IMR-90 (cell line): ENCODE measurements at places on chromosomes 1 and 21. TPM values are rescaled to one million over a fixed set of nuclear protein-coding genes. Genes with fewer than 3 reads are reported as not detected.

GRCh38 chr1:156420205-156421061, 51.4 kb downstream of the RHBG start:
- no peak for DNase-seq

DNA sequence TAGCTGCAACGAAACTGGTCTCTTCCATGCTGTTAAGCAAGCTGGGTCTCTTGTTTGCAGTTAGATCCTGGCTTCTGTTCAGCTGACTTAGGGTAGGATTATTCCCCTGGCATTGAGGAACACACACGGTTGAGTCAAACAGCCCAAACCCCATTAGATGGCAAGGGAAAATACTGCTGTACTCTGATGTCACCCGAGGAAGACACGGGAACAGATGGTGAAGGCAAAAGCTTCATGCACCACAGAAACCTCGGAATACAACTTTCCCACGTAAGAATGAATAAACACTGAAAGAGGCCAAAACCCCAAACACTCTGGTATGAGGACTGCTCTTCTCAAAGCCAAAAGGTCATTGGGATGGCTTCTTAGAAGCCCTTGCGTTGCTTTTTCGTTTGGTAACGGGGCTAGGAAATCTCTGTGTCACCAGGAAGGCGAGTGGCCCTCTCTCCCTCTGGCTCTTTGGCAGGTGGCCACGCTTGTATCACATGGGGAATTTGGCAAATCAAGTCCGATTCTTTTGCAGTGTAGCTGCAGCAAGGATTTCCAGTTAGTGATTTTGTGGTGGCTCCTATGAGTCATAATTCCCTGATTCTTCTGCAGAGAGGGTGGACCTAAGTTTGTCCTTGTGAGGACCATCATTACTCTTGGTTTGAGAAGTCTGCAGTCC, 16.7 kb upstream of the LYST start:
- peak; percentile 97 for DNase-seq

DNA sequence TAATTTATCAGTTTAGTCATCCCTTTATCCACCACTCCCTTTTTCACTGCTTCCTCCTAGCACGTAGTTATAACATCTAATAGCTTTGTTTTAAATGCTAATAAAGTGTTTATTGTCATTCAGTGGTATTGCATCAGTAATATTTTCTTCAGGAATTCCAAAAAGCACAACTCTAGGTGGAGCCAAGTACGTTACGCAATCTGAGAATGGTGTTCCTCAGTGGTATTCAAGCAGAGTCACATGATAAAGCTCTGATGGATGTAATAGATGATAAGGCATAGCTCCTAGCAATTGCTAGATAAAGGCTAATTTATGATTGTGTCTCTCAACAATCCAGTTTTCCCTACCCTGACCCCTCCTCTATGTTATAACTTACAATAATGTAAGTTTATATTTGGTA, 494.6 kb upstream of the ADGRL4 start:
- DNase-seq: no peak

- peak; percentile 94 for DNase-seq
These were observed 33.3 kb upstream of the CSF1 start for GRCh38 chr1:109877317-109877771.

- no peak for DNase-seq
These were observed 411.9 kb upstream of the PKN2 start for GRCh38 chr1:88272216-88272615.

GRCh38 chr1:193019442-193020026, 39.6 kb downstream of the UCHL5 start:
- DNase-seq: peak; percentile 64

- DNase-seq: no peak
These were observed 2.6 kb downstream of the PRELP start for GRCh38 chr1:203478231-203478630.

DNA sequence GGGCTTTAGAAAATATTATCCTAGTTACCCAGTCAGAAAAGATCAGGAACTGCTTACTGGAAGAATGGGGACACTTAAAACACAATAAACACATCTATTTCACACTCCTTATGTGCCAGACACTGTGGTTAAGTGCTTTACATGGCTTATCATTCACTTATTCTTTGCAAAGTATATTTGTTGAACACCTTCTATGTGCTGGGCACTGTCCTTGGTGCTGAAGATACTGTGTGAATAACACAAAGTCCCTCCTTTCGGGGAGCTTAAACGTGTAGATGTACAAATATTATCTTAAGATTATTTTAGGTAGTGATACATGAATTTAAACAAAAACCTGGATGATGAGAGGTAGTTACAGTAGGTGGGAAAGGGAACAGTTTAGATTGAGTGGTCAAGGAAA, 169.3 kb downstream of the ST6GALNAC5 start:
- DNase-seq: peak; percentile 56

GRCh38 chr21:16535102-16535422, 805.3 kb downstream of the USP25 start:
- DNase-seq: peak; percentile 55

DNA sequence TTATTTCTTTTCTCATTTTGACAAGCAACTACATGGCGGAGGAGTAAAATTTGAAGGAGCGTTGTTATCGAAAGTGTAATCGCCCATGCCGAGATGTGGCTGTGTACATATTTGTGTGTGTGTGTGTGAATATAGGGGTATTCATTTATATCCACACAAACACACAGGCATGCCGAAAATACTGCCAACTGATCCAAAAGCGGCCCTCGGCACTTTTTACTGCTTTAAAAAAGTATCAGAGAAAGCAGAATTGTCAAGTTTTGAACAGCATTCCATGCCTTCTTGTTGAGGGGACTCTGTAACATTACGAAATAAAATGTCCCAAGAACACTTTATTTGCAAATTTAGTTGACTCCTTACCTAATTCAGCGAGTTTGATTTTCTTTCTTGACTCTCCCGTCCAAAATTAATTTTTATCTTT, 1.1 kb downstream of the PBX1 start:
- DNase-seq: no peak

DNA sequence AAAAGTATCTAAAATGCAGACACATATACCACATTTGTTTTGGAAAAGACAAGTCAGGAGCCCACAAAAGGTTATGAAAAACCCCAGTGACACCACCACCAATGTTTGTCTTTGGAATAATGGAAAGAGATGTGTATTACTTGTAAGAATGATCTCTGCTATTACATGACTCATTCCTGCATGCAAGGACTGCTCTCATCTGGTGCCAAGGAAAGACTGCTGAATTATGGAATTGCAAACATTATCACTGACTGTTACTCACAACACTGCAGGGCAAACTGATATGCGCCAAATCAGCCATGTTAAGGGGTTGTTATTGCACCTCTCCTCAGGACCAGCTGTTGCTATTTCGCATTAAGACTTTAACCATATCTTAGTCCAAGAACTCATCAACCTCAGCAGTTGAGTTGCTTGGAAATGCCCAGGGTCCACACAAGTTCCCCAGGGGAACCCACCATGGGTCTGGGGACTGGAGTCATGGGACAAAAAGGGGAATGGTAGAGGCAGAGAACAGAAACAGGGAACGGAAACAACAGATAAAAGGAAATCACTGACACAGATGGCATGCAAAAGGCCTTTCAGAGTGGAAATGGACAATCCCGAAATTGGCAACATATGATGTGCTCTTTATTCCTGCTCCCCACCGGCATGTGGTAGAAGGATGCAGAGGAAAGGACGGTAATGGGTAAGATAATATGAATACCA, 34.4 kb downstream of the CAPZB start:
- peak; percentile 99 for DNase-seq

DNA sequence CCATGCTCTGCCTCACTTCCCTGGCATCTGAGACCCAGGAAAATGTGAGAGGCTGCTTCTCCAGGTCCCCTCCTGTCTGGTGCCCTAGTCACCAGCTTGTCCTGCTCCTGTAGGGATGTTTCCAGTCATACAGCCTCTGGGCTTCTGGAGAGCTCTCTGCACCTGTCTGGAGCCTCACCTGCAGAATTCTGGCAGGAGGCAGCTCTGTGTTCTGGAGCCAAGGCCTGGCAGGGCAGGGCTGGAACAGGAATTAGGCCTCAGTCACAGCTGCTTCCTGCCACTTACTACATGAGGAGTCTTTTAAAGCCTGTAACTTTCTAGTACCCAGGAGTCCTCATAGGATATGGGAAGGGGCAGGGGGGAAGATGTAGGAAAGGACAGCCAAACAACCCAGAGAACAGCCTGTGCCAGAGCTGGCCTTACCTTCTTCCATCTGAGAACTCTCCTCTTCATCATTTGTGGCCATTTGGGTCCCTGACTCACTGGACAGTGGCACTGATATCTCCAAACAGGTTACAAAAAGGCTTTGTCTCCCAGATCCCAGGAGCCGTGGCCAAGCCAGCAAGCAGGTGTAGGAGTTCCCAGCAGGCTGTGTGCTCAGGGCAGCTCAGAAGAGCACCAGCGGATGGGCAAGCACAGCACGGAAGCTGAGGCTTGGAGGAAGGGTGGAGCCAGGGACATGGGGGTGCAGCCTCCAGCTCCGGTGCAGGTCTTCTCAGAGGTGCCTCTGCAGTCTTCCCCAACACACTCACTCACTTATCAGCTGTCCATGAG, 31.4 kb upstream of the ARTN start:
- no peak for DNase-seq

DNA sequence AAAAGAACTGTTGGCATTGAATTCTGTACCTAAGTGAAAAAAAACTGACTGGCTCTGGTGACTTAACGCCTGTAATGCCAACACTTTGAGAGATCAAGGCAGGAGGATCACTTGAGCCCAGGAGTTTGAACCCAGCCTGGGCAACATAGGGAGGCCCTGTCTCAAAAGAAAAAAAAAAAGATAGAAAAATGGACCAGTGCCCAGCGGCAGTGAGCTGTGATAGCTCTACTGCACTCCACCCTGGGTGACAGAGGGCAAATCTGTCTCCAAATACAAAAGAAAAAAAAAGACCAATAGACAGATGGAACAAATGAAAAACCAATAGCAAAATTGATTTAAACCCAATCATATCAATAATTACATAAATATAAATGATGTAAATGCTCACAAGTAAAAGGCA, 674 bp upstream of the AKR7A3 start:
- no peak for DNase-seq

GRCh38 chr1:75083848-75084514, 50.2 kb upstream of the LHX8 start:
- no peak for DNase-seq

DNA sequence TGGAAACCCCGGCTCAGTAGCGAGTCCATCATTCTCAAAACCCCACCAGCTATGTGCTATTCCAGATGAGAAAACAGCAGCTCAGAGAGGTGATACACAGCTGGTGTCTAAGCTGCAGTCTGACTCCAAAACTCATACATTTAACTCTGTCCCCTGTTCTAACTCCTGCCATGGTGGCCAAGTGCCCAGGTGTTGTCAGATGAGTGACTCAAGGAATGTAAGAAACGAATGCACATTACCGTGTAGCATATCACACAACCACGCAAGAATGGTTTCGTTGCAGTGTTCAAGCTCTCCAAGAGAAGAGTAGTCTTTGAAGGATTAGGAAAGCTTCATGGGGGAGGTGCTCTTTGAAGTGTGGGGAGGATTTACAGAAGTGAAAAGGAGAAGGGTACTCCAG, 4.7 kb upstream of the XKR8 start:
- no peak for DNase-seq

DNA sequence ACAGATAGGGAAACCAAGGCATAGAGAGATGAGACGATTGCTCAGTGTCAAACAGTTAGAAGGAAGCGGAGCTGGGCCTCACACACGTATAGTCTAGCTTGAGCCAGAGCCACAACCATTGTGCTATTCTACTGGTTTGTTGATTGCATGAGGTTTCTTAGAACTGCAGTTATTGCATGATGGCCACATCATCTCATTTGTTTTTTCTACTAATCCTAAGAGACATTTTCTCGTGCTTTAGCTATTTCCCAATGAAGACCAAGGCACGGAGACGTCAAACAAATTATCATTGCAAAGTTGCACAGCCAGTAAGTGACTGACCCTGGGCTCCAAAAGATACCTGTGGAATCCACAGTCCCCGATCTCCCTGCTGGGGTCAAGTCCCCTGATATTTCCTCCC, 25.1 kb upstream of the ZNF362 start:
- no peak for DNase-seq

DNA sequence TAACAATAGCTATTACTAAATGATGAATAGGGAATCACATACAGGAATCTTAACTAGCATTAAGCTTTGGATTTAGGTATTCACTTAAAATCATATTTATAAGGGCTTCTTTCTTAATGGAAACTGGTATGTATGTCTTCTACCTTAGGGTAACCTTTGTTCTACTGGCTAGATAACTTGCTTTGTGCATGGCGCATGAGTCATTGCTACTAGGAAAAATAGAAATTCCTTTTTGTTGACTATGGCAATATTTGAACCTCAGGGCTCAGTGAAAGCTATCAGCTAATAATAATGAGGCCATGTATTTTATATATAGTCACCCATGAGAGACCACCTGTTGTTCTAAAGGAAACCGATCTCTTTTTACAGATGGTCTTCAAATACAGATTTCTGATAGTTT, 72.5 kb downstream of the RPS6KC1 start:
- peak; percentile 70 for DNase-seq

GRCh38 chr21:40602080-40602479, 244.9 kb downstream of the DSCAM start:
- DNase-seq: no peak

DNA sequence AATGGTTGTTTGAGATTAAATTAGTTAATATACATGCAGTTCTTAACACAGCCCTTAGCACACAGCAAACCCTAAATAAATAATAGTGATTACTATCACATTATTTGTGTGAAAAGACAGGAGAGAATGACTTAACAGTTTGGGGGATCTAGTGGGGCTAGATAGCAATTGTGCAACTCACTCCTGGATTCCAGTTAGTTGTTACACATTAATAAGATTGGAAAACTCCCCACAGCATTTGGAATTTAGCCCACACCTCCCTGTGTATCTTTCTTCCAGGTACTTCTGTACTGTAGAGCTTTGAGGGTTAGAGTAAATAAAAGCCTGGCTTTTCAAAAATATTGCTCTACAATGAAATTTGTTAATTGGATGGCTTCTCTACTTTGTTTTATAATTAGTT, 93.2 kb downstream of the KCTD3 start:
- DNase-seq: no peak

- DNase-seq: peak; percentile 87
These were observed 58.0 kb downstream of the NGF start for GRCh38 chr1:115280064-115280463.

DNA sequence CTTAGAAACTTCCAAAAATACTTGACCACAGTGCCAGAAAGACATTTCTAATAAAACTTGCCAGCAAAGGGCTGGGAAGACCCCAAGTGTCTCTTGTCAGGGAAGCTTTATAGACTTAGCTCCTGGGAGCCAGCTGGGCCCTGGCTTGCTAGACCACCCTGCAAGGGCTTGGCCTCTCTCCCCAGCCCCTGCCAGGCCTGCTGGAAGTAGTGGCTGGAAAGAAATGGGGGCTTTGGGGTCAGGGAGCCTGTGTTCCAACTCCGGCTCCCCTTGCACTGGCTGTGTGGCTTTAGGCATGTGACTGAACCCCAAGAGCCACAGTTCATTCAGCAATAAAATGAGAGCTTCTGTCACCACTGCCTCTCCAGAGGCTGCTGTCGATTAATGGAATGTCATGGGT, 31.1 kb downstream of the H3-3A start:
- DNase-seq: no peak

- peak; percentile 88 for DNase-seq
These were observed 12.3 kb downstream of the TNFRSF1B start for GRCh38 chr1:12179111-12179519.

- DNase-seq: peak; percentile 43
These were observed 182.2 kb downstream of the DHRS3 start for GRCh38 chr1:12435639-12436344.

Gene GJB4
- not detected in 2 replicates for polyA plus RNA-seq

Gene TMEM269
- polyA plus RNA-seq: 0.14 TPM in 1 of 2 replicates, not detected in the other

Gene FCGR3A
- not detected in 2 replicates for polyA plus RNA-seq

Gene DMBX1
- not detected in 2 replicates for polyA plus RNA-seq
